Hippocampal formation (tissue), 2 donors: ENCODE measurements at places on chromosomes 2 and 18.

GRCh38 chr2:233461481-233461891, 105.1 kb downstream of the USP40 start:
- no peak for DNase-seq

- no peak for DNase-seq
Observed at GRCh38 chr2:98036349-98037000, 40.7 kb upstream of the TMEM131 start.

- no peak for DNase-seq
Observed at GRCh38 chr2:76204048-76204447, 493.3 kb upstream of the GCFC2 start.

DNA sequence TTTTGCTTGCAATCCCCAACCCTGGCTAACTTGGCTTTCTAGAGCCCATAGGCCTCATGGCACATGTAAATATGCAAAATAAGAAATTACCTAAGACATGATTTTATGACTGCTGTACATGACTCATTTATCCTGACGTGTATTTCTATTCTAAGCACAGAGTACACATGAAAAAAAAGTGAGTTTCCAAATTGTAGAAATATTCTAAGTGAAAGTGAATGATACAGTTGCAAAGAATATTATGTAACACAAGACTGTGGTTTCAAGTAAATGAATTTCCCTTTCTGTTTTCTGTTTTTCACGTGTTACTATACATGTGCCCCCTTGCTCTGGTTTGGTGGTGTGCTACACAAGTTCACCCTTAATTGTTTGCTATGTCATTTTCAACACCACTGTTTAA, 162.4 kb downstream of the LRP1B start:
- no peak for DNase-seq

DNA sequence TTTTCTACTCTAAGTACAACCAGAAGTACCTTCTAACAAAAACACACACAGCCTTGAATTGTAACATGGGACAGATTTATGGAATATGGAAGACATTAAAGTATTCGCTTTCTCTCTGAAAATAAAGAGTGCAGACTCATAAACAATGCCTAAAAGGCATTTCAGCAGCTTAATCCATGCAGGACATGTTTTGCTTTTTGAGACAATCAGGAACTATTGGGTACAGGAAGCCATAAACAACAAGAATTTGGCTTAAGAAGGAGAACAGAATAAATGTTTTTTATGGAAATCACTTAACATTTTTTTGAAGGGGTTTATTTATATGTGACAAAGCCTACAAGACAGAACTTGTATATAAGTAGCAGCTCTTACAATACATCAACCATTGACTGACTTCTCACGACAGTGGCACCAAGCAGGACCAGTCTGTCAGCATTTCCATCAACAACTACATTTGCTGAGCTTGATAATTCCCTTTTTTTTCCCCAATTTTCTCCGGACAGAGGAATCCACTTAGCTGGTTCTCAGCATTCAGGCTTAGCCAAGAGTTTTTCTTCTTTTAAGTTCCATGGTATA, 140.1 kb downstream of the EXOC6B start:
- DNase-seq, result no peak

DNA sequence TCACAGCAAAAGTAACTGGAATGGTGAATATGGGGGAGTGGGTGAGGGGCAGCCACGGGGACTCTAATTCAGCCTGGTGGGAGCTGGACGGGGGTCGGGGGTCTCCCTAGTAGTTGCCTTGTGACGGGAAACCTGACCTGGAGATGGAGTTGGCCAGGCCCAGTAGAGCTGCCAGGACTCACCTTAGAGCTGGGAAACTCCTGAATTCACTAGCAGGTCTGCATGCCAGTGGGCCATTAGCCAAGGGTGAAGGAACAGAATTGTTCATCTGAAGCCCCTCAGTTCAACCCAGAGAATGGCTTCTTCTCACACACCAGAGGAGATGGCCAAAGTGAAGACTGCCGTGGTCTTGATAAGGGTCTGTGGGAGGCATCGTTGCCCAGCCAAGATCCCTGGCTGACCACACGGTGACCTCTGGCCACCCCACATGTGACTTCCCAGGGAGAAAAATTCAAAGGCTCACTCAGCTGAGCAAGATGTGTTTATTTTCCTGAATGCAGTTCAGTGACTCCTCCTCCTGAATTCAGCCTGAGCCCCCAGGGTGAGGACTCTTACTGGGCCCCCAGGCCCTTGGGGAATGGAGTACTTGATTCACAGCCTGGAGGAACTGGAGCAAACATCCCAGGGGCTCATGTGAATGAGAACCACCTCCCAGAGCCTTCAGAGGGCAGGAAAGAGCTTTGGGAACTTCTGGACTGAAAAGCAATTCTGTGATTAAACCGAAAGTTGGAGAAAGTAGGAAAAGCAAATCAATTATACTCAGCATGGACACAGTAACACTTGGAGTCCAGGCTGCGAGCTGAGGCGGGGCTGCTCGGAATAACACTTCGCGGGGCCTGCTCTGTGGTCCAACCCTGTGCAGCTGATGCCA, 25.2 kb downstream of the MOCOS start:
- DNase-seq, result no peak

- no peak for DNase-seq
Observed at GRCh38 chr2:33241072-33241471, 235.4 kb upstream of the RASGRP3 start.

DNA sequence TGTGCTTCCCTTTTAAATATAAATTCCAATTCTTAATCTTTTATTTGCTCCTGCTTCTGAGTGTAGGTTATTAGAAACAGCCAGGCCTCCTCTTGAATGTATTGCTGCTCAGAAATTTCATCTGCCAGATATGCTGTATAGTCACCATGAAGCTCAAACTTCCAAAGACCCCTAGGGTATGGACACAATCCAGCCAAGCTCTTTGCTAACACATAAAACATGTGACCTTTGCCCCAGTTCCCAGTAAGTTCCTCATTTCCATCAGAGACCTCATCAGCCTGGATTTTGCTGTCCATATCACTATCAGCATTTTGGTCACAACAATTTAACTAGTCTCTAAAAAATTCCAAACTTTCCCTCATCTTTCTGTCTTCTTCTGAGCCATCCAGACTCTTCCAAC, 75.2 kb downstream of the MAP2 start:
- no peak for DNase-seq

GRCh38 chr2:151984424-151985083, 114.3 kb downstream of the CACNB4 start:
- DNase-seq, result no peak

GRCh38 chr18:3481696-3482210, 31.8 kb downstream of the TGIF1 start:
- no peak for DNase-seq

DNA sequence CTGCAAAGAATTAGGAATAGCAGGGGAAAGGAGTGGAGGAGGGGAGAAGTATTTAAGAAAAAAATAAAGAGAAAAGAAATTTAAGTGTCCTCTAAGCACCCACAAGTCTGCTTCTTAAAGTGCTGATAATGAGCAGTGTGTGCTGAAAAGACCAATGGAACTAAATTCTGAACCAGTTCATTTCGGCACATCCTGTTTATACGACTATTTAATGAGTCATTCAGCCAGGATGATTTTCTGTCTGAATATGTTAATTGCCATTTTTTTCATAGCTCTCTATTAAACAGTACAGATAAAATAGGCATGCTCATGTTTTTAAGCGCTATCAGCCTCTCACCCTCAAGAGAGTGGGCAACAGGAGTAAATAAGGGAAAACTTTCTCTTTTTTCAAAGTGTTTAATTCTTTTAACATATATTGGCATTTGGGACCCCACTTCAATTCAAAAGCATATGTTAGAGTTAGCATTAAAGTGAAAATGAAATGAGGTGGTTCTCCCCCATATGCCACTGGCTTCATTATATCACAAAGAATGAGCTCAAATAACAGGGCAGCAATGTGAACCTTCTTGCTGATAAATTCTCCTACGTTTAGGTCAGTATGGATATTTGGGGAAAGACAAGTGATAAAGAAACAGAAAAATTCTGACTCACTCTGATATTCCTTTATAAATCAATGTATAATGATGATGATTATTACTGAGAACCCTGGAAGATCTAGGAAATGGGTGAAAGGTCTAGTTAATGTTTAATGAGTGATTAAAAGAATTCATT, 87.5 kb downstream of the TCF4 start:
- DNase-seq, result no peak

DNA sequence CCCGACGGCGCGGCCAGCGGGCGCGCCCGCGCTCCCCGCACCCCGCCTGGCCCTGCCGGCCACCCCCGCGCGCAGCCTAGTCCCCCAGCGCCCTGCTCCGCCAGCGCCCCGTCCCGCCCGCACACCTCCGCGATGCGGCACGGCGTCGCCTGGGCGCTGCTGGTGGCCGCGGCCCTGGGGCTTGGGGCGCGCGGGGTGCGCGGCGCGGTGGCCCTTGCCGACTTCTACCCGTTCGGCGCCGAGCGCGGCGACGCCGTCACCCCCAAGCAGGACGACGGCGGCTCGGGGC, 232 bp downstream of the SNED1 start:
- DNase-seq, result no peak

DNA sequence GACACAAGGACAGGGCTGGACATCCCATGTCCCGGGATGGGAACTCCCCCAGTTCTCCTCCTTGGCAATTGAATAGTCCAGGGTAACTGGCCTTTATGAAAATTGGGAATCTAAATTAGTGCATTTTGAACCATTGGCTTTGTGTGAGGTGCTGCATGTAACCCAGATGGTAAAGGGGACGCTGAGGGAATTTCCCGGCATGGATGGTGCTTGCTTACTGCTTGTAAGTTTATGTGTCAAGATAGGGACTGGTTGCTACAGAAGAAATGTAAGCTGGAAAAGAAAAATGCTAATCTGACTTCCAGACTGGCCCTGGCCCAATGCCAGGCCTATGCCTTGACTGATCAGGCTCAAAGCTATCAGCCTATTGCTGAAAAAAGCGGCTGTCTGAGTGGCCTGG, 1096.7 kb upstream of the DDX18 start:
- DNase-seq, result no peak

GRCh38 chr2:112756207-112756606, 8.2 kb downstream of the CKAP2L start:
- DNase-seq, result no peak

DNA sequence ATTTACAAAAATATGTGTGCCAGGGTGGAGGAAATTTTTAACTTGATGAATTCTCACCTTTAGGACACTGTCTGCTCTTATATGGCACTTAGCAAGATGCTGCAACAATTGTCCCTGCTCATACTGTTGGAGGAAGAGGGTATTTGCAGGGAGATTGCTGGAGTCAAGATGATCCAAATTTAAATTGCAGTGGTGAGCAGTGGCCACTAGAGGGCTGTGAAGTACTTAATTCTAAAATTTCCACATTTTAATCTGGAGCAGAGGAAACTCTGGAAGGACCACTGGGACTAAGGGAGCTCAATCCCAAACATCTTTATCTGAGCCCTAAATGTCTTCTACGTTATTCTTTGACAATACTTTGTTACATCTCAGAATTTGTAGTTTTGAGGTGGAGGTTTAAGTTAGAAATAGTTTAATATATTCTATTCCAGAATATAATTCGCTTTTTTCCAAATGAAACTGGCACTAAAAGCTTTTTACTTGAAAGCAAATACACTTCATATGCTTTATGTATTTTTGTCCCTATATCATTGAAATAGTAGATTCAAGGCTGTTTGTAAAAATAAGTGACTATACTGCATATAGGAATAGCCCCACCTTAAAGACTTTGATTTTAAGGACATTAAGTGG, 33.0 kb upstream of the PTH2R start:
- DNase-seq, result no peak

DNA sequence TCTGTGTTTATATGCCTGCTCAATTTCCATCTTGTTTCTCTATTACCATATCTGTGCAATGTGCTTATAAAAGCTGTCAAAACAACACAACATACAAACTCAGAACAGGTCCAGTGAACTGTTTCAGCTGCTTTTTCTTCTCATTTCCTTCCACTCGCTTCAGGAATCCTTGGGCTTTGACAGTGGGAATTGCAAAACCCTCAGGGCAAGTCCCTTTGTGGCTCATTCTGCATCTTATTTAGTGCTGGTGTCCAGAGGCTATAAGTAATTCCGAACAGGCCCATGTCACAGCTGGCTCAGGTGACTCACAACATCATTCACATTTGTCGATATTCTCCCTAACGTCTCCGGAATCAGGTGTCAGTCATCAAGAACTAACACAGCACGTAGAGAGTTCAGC, 309.9 kb upstream of the ZNF521 start:
- no peak for DNase-seq

DNA sequence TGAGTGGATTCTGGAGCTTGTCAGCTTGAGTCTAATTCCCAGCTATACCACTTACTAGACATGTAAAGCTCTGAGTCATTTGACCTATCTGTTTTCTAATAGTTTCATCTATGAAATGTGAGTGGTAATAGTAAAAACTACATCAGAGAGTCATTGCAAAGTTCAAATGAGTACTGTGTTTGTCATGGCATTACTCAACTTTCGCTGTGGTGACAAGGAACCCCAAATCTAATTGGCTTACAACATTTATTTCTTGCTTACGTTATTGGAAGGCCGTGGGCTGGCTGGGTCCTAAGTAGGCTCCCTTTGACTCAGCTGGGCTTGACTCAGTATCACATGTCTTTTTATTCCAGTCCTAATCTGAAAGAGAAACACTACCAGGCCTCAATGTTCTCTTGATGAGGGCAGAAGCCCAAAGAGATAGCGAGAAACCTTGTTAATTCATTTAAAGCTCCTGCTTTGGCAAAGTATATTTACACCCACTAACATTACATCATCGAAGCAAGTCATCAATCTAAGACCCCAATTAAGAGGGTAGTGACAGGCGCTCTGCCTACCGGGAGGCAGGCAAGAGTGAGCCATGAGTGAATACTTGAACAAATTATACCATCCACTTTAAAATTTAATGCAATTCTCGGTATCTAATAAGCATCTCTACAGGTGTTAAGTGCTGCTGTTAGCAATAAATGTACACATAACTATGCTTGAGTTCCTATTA, 431.8 kb upstream of the SPHKAP start:
- no peak for DNase-seq

DNA sequence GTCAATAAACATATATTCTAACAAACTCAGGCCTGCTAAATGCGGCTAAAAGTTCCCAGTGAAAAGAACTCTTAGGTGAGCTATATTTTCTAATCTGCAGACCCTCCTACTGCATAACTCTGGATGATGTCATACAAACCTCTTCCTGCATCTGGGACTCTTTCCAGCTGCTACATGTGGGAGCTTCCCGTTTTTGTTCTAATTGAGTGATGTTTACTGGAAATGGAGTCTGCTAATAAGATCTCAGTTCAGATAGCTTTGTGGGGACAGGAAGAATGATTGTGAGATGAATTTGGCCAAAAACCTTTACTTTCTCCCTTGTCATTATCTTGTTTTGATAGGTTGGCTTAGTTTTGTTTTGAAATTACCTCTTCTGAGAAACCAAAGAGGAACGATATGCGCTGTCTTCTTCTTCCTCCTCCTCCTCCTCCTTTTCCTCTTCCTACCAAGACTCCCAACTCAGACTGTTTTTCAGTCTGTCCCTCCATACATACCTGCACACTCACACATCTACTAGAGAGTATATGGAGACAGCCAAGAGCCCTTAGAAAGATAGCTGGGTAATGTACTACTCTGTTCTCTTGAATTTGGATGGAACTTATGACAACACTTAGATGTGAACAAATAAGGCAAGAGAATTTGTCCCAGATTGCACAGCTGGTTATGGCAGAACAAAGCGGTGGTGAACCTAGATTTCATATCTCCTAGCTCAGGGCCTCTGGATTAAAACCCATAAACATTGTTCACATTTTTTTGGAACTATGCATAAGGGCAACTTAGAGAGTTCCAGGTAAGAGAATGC, 39.8 kb upstream of the AAK1 start:
- DNase-seq, result peak; percentile 7

GRCh38 chr2:18790509-18791171, 201.3 kb upstream of the NT5C1B start:
- no peak for DNase-seq

GRCh38 chr2:44719562-44719961, 221.9 kb upstream of the SIX3 start:
- DNase-seq, result no peak
